ENCODE measurements at places on chromosomes 16 and 17.

- peak; percentile 39 for DNase-seq
Observed at GRCh38 chr17:52383493-52384100, 225.1 kb upstream of the CA10 start.

GRCh38 chr17:40568074-40568836, 3.0 kb upstream of the CCR7 start:
- DNase-seq = no peak

DNA sequence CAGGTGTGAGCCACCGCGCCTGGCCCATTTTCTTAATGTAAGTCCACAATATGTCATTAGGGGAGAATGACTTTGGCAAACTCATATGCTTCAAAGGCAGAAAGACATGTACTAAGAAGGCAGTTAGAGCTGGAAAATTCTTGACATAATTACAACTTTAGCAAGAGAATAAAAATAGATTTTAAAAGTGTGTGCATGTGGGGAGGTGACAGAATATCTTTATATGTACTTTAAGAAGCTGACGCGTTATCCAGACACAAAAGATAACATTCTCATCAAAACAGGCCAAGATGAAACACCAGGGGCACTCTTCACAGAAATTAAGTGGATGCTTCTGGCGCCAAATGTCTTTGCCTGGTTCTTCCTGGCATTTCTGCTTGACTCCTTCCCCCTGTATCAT, 28.2 kb downstream of the GJC1 start:
- DNase-seq = no peak

- peak; percentile 47 for DNase-seq
Observed at GRCh38 chr17:28950017-28950751, 1.1 kb downstream of the PHF12 start.

- peak; percentile 2 for DNase-seq
Observed at GRCh38 chr16:48911700-48912099, 301.7 kb upstream of the N4BP1 start.

DNA sequence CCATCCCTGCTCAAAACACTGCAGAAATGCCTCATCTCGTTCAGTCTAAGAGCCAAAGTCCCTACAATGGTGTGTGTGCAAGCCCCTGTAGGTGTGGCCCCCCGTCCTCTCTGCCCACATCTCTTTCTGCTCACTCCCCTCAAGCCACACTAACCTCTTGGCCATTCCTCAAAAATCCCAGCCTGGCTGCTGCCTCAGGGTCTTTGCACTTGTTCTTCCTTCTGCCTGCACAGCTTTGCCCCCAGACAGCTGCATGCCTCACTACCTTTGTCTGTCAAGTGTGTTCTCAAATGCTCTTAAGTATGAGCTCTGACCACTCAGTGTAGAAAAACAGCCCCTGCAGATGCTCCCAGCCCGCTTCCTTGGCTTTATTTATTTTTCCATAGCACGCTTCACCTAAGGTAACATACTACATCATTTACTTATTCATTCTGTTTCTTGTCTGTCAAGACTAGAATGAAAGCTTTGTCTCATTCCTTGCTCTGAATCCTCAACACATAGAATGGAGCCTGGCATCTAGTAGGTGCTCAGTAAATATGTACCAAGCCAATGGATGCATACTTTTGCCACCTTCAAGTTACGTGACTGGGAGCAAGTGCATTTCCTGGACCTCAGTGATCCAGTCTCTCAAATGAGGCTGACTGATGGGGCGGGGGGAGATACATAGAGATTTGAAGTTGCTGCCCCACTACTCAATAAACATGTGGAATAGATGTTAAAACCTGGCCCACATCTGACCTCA, 38.1 kb downstream of the RAI1 start:
- DNase-seq = no peak

GRCh38 chr17:19454074-19454473, 43.0 kb downstream of the RNF112 start:
- DNase-seq = no peak

- peak; percentile 96 for DNase-seq
Observed at GRCh38 chr16:48409839-48410632, 24.8 kb upstream of the SIAH1 start.

- no peak for DNase-seq
Observed at GRCh38 chr17:50144845-50145531, 5.5 kb downstream of the PPP1R9B start.

- DNase-seq = no peak
Observed at GRCh38 chr17:62712171-62712581, 84.7 kb downstream of the MRC2 start.

GRCh38 chr16:13926464-13926863, 6.5 kb downstream of the ERCC4 start:
- DNase-seq = no peak

- peak; percentile 14 for DNase-seq
Observed at GRCh38 chr16:46830417-46830901, 521 bp downstream of the C16orf87 start.

- no peak for DNase-seq
Observed at GRCh38 chr17:44749076-44749979, 9.5 kb upstream of the ADAM11 start.

DNA sequence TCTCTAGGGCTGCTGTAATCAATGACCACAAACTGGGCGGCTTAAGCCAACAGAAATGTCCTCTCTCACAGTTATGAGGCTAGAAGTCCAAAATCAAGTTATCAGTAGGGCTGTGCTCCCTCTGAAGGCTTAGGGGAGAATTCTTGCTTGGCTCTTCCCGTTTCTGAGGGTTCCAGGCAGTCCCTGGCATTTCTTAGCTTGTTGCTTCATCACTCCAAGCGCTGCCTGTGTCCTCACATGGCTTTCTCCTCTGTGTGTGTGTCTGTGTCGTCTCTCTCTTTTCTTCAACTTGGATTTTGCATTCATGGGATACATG, 13.7 kb upstream of the CDC42EP4 start:
- DNase-seq = peak; percentile 95

DNA sequence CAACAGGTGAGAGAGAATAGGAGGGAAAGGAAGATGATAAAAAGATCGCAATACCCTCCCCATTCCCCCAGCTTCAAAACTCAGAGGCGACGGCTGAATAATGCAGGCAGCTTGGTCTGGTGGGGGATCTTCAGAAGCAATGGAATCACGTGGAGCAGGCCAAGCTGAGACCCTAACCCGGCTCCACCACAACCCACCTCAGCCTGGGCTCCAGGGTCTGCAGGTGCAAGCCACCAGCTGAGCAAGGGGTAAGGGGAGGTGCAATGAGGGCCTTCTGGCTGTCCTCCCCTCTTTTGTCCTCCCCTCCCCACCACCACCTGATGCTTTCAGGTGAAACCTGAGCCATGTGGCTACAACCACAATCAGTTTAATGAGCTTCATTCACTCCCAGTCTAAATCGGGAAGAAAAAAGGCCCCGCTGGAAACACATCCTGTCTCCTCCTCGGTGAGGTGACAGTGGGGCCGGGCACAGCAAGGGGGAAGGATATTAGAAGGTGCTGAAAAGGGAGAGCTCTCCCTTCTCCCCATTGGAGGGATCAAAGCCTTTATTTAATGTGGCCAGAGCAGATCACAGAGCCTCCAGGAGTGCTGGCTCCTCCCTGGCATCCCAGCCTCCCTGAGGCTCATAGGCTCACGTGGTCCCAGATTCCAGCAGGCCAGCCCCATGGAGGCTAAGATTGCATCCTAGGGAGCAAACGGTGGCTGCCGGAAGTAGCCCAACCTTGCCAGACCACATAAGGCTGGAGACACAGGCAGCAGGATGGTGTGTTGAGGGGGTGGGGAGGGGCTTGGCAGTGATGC, 261.0 kb downstream of the SOX9 start:
- no peak for DNase-seq

DNA sequence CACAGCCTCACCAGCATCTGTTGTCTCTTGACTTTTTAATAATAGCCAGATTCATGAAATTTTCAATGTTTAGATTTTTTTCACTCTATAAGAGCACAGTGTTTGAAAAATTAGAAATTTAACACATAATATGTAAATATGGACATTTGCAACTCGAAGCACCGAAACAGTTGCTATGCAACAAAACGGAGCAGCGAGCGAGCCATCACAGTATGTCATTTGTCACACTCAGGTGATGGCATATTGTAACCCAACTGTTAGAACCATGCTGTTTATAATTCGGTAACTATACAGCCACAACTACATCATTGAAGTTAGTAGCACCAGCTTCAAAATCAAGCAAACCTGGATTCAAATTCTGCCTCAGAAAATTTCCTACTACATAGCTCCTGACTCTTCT, 410.8 kb downstream of the NPIPA8 start:
- no peak for DNase-seq

DNA sequence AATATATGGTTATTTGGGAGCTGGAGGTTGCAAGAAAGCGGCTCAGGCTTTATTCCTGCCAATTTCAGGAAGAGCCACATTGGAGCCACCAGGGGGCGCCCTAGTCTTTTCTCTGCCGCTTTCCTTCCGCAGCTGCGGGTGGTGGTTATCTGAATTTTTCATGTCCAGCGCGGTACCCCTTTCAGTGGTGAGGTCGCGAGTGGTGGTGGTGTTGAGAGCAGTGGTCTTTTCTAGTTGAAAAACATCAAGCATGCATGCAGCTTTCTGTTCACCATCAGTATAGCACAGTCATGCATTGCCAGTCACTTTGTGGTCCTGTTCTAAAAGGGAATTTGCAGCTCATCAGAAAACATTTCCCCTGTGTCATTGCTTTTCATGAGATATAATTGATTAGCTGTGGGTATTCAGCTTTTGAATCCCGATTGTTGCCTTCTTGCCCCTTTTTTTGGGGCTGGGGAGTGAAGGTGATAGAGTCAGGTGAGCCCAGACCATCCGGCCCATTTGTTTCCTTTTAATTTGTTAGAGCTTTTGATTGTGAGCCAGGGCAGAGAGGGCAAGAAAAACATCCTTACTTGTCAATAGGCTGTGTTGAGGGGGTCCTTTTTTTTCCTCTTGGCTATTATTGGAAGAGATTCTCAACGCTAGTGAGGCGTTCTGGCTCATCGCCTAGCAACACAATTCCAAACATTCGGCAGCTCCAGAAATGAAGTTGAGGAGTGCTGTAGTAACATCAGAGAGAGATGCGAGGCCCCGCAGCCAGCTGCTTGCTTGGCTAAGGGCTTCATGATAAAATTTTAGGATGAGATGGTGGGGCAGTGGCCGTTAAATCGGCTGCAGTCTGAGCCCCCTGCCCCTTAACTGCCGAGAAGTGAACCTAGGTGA, 119.0 kb downstream of the SNX29 start:
- DNase-seq = peak; percentile 77

- no peak for DNase-seq
Observed at GRCh38 chr17:45641541-45641940, 142.6 kb upstream of the CRHR1 start.

DNA sequence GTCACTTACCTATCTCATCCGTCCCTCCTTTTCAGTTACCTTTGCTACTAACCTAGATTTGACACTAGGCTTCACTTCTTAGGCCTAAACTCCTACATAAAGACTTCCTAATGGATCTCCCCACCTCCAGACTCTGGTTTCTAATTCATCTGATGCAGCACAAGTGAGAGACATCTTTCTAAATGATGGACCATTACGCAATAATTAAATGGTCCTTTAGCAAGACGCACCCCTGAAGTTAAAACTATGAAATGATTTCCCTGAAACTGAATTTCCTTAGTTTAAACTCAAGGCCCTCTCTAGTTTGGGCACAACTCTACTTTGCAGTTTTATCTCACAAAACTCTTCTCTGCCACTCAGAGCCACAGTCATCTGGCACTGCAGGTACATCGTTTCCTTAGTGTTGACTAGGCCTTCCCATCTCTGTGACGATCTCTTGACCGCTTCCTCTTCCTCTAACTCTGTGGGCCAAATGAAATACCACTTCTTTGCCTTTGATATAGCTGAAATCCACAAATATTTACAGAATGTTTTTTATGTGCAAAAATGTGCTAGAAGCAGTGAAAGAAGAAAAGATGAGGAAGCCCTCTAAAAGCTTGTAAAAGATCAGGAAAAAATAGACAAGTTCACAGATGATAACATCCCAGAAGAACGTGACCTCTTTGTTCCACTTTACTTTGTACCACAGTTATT, 3.3 kb downstream of the SYNRG start:
- no peak for DNase-seq

DNA sequence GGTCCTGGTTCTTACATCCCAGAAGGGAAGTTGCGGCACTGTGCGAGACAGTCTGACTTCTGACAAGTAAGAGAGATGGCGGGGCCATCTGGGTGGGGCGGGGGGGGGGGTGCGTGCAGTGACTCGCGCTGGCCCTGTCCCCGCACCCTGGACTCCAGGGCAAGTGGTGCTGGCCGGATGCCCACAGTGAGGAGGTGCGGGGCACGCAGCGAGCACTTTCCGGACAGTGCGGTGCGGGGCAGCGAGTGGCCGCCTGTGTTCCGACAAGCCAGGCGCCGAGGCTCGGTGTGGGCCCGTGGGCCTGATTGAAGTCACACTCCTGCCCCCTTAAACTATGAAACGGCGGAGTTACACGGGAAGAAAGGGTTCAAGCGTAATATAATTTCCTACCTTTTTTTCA, 106.4 kb downstream of the BANP start:
- DNase-seq = no peak

DNA sequence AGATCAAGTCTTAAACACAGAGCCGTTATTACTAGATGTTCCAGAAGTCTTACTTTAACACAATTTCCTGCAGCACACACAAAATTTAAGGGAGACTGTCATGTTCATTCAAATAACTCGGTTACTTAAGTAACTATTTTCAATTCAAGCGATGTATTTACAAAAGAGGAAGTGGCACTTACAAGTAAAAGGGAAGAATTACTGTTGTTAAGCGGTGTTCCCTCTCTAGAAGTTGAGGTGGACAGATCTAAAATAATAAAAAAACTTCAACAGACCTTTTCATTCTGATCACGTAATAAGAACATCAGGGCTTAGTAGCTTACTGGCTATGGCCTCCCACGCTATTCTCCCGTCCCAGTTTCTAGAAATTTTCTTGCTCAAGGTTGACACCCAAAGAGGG, 26.2 kb upstream of the TXNDC11 start:
- DNase-seq = no peak

GRCh38 chr16:89155184-89155679, 16.3 kb upstream of the CDH15 start:
- DNase-seq = peak; percentile 74

Measured in cardiac fibroblast (primary cell).